CD4-positive, alpha-beta T cell treated with Interleukin-4 for 4 hours (primary cell): ENCODE measurements at places on chromosomes 11 and 22.

DNA sequence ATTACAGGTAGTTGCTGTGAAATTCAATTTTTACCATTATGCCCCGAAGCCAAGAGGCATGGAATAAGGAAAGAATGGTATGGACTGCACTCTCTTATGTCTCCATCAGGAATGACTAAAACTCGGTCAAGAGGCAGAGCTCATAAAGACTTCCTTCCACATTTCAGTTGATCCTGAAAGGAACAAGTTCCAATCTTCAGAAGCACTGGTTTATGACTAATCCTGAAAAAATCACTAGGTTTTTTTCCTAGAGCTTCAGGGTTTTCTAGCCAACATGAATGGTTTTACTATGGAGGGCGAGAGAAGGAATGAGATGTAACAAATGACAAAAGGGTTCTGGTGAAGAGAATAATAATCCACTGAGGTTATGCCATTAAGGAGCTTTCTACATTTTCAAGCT lies 832.2 kb downstream of the NTM start:
- DNase-seq, result no peak

DNA sequence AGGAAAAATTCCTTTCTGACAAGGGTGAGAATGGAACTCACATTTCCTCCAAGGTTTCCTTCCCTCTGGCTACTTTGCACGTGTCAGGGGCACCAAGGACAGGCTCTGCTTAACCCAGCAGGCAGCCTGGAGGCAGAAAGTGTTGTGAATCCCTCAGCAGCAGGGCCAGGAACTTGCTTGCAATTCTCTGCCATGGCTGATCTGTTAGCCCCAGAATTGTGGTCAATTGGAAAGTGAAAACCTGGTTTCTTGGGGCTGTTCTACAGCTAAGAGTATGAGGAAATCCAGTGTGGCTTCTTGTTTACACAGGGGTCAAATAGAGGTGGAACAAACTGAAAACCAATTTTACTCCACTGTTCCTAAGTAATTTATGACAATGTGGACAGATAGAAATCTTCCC lies 38.3 kb upstream of the CEP295 start:
- DNase-seq, result no peak

GRCh38 chr11:73239111-73239521 lies 21.0 kb downstream of the P2RY2 start:
- no peak for DNase-seq

GRCh38 chr22:35069541-35069940 lies 3.6 kb downstream of the ISX start:
- DNase-seq, result no peak

DNA sequence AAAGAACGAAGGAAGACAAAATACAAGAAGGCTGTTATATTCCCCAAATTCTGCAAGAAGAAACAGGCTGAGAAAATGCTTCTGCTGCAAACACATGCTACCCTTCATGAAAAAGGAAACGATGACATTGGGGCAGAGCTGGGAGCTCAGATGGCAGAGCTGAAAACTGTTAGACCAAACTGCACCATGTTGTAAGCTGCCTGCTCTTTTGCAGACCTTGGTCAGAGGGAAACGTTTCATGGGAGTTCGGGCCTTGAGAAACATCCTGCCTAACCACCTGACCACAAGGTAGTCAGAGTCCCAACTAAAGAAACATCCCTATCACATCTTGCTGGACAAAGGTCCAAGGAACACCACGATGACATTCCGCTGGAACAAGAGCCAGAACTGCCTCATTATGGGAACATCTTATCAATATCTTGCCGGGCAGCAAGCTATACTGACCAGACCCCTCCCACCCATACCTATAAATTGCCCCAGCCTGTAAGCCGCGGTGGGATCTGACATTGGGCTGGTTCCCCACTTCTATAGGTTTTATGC lies 110.7 kb upstream of the CTSC start:
- DNase-seq, result no peak
